ENCODE measurements at places on chromosomes 4 and X.

- no peak for DNase-seq
Observed at GRCh38 chr4:118173956-118174725, 139.9 kb downstream of the NDST3 start.

- DNase-seq, result no peak
Observed at GRCh38 chrX:16992445-16992844, 46.0 kb downstream of the REPS2 start.

GRCh38 chr4:177574446-177574845 lies 132.2 kb upstream of the AGA start:
- no peak for DNase-seq

GRCh38 chr4:185215261-185215660 lies 5.9 kb downstream of the SNX25 start:
- DNase-seq, result no peak

- DNase-seq, result no peak
Observed at GRCh38 chr4:150283689-150284088, 205.4 kb downstream of the DCLK2 start.

GRCh38 chrX:53685711-53686110 lies 808 bp downstream of the HUWE1 start:
- DNase-seq, result no peak

- DNase-seq, result no peak
Observed at GRCh38 chrX:67613996-67614395, 70.2 kb downstream of the AR start.

GRCh38 chr4:176453079-176453478 lies 133.3 kb downstream of the SPCS3 start:
- DNase-seq, result no peak

DNA sequence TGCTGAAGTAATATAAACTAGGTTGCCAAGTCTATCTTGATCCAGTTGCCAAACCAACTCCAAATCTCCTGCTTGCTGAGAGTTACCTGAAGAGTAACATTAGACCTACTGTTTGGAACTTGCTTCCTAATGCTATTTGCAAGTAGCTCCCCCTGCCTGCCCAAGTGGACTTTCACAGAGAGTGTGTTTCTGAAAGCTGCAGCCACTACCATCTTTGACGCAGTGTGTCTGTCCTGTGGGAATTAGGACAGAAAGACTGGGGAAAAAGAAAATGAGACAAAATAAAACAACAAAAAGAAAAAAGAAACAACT lies 195.0 kb upstream of the HS3ST1 start:
- DNase-seq, result no peak

GRCh38 chrX:8988446-8988845 lies 45.5 kb downstream of the FAM9B start:
- DNase-seq, result peak; percentile 37

GRCh38 chrX:16633754-16634153 lies 16.2 kb upstream of the S100G start:
- no peak for DNase-seq

DNA sequence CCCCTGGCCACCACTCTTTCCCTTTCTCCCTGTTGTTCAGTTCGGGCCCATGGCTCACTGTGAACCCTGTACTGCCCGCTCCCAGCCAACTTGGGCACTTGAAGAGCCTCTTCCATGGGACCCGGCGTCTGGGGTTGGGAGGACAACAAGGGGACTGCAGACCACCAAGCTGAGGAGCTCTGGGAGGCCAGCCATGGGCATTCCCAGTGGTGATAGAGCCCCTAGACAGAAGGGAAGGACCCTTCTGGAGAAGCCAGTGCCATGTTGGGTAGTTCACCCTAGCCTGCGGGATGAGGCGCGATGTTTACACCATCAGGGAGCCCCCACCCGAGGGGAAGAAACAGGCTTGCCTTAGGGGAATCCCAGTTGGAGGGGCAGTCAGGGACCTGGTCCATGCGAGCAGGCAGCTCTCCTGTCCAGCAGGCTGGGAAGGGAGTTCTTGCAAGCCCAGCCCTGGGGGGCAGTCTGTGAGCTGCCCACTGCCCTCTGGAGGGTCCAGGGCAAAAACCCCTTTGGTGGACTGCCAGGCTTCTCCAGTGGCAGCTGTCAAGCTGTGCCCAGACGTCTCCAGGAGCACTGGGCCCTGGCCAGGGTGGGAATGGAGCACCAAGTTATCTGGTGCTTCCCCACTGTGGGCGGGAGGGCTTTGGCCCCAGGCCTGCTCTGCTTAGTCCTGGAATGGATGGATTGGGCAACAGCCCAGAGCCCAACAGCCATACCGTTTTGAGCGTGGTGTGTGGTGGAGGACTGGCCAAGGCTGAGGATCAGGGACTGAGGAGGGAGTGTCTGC lies 23.7 kb upstream of the UBA1 start:
- no peak for DNase-seq

- no peak for DNase-seq
Observed at GRCh38 chr4:95186666-95187065, 362.1 kb downstream of the UNC5C start.

DNA sequence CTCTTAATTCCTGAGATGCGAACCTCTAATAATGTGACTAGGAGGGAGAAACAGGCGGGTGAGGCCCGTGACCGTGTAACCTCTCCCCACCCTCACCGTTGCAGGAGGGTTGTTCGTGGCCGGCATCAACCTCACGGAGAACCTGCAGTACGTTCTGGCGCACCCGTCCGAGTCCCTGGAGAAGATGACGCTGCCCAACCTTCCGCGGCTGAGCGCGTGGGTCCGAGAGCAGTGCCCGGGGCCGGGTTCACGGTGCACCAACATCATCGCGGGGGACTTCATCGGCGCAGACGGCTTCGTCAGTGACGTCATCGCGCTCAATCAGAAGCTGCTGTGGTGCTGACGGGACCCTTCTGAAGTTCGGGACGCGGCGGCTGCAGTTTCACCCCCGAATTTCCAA lies 17.8 kb downstream of the PLCXD1 start:
- no peak for DNase-seq

DNA sequence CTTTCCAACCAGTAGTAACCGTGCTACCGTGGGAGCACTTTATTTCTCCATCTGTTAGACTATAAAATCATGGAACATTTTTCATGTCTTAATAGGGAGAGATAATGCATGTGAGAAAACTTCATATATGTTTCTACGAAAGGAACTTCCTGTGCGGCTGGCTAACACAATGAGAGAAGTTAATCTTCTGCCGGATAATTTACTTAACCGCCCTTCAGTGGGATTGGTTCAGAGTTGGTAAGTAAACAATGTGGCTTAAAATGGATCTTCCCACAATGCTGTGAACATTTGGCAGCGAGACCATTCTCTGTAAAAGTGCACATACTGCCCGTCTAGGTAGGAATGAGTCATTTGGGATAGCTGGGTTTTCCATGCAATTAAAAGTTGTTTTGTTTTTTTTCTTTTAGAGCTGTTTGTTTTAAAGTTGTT lies 29.6 kb downstream of the PDK3 start:
- DNase-seq, result no peak

DNA sequence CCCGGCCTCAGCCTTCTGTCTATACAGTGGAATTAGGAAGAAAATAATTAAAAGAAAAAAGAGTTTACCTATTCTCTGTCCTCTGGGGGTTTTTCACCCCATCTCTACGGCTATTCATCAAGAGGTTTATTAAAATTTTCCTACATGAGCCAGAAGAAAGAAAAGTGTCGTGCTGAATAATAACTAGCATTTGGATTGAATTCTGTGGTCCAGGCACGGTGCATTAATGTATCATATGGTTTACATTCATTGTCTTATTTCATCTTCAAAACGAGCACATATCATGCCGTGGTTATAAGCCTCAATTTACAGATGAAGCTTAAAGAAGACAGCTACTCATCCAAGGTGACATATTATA lies 5.4 kb upstream of the NAA15 start:
- no peak for DNase-seq

DNA sequence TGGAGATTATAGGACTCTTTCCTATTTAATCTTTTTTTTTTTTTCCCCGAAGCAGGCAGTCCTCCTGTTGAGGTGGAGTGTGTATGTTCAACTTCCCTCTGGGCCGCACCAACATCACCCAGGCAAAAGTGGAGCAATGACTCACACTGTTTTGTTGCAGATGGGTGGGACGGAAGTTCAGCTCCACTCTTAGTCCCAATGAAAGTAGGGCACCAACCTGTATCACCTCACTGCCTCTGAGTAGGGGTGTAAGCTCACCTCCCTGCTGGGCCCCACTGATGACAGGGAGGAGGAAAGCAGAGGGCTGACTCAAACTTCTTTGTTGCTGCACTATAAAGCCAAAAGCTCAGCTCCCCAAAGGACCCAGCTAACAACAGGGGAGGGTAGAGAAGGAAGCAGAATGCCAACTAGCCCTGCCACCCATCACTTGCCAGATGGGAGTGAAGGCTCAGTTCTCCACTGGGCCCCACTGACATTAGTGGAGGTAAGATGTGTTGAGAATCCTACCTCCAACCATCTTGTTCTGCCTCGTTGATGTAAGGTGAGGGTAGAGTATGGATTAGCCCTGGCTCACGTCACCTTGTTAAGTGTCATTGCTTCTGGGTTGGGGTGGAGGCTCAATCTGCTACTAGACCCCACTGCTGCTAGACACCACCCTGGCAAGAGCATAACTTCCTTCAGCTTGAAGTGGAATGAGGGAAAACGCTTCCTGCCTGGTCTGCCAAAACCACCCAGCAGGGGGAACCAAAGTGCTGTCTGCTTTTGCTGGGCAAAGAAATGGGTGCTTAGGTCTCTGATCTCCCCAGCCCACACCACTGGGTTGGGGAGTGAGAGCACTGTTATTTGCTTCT lies 14.1 kb downstream of the RPS6KA3 start:
- DNase-seq, result peak; percentile 77

DNA sequence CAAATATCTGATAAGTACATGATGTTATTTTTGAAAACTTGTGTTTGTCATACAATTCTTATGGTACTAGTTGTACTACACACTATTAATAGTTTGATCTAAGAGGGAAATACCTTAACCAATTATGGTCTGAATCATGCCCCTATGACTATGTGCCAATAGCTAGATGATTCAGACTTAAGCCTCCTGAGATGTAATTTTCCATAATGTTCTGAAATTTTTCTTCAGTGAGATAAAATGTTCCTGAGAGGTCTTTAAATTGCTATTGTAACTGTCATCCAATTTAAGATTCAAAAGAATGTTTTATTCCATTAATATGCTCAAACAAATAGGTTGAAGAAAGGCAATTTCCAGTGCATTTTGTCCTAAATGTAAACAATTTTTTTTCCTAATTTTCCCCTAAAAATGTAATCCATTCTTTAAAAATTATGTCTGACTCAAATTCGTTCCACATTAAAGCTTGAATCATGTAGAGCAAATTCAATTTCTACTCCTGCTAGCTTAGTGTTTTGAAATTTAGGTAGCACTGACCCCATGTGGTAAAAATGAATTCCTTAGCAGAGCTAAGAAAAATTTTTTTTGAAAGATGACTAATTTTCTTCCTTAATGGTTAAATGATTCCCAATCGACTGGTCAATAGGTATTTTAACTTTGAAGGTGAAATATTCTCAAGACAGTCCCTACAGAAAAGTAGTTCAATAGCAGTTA lies 49.1 kb downstream of the APOOL start:
- no peak for DNase-seq

DNA sequence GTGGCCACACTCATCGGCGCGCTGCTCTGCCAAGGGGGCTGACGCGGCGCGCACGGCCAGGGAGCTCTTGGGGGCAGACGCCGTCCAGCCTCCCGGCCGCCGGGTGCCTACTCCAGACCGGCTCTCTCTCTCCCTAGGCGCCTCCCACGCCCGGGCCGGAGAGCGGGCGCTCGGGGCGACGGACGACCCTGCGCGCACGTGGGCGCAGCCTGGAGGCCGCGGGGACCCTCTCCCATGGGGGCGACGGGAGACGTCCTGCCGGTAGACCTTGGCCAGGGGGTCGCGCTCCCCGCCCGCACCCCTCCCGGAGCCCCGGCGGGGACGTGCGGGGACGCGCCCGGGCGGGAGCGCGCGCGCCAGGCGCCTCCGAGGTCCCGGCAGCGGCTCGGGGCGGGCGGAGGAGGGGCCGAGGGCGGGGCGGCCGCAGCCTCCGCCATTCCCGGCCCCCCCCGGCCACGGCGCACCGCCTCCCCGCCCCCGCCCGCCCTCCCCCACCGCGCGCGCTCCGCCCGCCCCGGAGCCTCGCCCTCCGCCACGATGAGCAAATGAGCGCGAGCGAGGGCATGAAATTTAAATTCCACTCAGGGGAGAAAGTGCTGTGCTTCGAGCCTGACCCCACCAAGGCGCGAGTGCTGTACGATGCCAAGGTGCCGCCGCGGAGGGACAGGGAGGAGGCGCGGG lies at the start of gene MSL3:
TSS of gene MSL3 (plus strand) at position 519 of the 681 bp plus-strand sequence. CDS start at position 546, 27 bp downstream.
- peak; percentile 63 for DNase-seq

DNA sequence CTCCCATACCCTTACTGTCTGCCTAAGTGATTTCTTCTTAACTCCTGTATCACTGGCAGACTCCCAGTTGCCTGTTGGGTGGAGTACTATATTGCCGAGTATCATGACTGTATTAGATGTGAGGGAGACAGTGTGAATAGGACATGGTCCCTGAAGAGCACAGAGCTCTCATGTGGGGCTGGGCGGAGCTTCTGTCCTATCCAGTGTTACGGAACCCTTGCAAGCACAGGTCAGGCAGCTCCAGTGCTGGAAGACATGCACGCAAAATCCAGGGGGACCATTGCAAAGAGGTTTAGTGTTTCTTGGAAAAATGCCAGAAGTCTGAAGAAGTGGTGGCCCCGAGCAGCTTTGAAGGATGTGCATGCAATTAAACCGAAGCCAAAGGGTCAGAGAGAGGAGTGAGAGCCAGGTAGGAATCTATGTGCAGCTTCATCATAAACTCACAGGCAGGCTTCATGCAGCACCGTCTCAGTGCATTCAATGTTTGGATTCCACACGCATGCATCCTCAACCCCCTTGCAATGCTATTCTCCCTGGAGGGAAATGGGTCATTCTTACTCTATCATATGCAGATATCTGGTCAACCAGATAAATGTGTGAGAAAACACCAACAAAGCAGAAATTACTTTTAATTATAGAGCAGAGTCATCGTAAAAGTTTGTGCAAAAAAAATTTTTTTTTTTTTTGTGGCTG lies 49.7 kb upstream of the DHRSX start:
- no peak for DNase-seq

DNA sequence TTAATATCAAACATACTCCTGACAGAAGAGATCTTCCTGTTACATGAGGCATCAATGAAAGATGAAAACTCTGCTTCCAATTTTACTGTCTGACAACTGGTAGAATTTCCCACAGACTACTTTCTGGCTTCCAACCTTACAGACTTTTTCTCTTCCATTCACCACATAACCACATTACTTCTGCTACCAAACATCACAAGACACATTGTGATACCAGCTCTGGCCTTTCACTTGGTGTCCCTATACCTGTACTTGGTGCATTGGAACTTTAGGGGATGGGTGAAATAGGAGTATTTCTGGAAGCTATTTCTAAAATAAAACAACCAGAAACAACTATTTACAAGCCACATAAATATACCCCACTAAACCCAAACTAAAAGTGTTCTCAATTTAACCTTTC lies 20.5 kb downstream of the AMTN start:
- DNase-seq, result no peak

DNA sequence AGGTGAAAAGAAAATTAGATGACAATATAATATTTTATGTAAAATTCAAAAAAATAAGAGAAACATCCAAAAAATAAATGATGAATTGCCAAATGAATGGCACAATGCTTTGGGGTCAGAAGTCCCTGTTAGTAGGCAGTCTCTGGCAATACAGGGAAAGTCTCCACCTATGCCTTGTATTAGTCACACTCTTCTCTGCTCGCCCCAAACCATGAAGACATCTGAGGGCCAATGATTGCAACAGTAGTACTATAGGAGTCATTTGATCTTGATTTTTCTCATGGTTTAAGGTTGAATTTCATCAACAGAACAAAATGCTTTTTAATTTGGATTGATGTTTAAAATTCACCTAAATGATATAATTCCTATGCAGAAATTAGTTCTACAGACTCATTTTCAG lies 3.9 kb upstream of the PRSS12 start:
- DNase-seq, result no peak

Data from CD8-positive, alpha-beta T cell (primary cell).